LNCaP clone FGC (cell line): ENCODE measurements at places on chromosomes 7 and 10.

GRCh38 chr10:59606551-59606961, 103.1 kb downstream of the SLC16A9 start:
- DNase-seq: no peak

- no peak for DNase-seq
Measured at GRCh38 chr7:41608447-41608846, 94.4 kb downstream of the INHBA start.

- no peak for DNase-seq
Measured at GRCh38 chr7:102310414-102310815, 23.7 kb downstream of the SH2B2 start.

GRCh38 chr10:79292891-79293746, 54.1 kb upstream of the PPIF start:
- no peak for DNase-seq

DNA sequence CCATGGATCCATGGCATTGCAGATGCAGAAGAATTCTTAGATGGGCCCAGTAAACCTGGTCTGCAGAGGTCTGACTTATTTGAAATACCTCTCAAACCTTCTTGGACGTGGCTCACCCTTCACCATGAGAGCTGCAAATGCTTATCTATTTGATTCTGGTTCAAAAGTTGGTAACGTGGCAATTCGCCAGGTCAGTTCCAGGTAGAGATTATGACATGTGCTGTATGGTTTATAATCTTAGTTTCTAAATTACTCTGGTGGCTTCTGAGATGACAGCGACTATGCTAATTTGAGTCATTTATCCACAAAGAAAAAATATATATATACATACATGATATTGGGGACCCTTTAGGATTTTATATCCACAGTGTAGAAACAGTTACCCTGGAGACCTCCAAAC, 68.8 kb downstream of the NRP1 start:
- DNase-seq: no peak

DNA sequence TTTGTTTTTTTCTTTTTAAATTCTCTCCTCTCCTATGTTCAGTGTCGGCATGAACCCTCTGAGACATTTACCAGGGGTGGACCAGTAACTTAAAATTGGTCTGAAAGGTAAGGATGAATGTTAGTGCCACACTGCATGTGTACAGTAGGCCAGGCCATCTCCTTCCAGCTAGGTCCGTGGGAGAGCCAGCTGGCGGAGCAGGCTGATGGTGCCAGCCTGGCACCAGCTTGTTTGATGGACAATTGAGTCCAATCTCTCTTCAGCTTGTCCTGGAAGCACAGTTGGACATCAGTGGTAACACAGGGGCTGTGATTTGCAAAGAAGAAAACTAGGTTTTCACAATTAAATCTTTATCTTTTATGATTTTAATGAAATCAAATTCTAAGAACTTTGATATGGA, 136.5 kb downstream of the CNNM2 start:
- DNase-seq: no peak

- no peak for DNase-seq
Measured at GRCh38 chr10:99329554-99330346, 594 bp downstream of the CNNM1 start.

DNA sequence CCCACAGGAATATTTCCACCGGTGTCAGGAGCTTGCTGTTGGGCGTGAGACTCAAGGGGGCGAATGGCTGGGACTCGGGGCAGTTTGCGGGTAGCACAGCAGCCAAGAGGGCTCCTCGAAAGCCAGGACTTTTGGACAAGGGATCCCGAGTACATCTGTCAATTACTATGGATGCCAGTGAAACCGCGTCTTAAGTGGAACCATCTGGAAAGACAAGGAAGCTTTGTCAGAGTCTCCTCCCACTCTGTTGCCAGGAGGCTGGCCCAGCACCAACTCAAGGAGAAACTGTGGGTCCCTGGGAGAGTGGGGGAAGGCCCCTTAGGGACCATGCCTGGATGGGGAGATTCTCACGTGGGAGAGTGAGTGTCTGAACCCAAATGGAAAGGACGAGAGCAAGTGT, 57.1 kb downstream of the C10orf143 start:
- DNase-seq: no peak
